GM06990 (cell line): ENCODE measurements at places on chromosomes 2 and 18.

DNA sequence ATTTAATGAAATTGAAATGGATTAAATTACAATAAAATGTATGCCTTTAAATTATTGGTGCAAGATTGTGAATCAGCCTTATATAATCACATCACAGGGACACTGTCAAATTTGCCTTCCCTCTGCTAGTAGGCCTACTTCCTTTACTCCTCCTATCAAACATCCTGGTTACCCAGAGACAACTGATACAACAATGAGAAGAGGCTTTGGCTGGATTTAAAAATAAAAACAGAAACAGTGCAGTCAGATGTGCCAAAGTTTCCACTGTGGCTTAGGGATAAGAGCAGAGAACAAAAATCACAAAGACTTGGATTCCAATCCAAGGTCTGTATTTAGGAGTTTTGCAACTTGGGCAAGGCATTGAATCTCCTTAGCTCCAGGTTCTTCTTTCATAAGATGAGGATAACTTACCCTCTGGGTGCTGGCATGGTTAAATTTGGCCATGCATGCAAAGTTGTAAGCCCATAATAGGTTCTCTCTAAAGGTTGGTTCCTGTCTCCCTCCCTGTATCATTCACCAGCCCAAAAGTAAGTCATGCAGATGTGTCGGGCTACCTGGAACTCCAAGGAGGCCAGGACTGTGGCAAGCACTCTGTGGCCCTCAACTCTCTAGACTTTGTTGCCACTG lies 99.3 kb upstream of the LRATD1 start:
- DNase-seq: no peak

DNA sequence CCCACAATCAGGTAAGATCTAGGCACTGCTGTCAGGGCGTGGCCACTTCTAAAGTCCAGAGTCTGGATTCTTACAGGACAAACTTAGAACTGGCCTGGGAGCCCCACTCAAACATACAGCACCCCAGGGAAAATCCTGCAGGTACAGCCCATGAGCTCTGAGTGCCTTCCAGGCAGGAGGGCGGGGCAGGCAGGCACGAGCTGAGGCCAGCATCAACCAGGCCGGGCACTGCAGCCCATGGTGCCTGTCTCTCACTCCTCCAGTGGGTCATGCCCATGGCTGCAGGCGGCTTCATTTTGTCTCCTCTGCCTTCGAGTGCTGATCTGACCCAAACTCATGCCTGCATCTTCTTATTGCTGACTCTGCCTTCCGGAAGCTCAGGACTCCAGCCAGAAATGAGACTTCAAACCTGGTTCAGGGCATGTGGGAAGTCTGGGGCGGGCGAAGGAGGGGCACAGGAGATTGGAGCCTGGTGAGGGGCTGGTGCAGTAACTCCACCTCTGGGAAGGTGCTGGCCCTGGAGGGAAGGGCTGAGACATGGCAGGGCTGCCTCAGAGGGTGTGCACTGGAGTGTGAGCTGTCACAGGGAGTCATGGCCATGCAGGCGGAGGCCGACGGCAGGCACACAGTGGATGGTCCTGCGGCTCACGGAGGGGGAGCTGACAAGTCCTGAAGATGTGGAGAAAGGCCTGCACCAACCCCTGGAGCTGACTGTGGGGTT lies 40.5 kb downstream of the HS6ST1 start:
- DNase-seq: no peak

- DNase-seq: no peak
Observed at GRCh38 chr2:128606837-128607236, 288.2 kb upstream of the HS6ST1 start.

GRCh38 chr18:25771796-25772195 lies 318.6 kb downstream of the SS18 start:
- DNase-seq: no peak

- no peak for DNase-seq
Observed at GRCh38 chr2:210086292-210086691, 83.9 kb downstream of the RPE start.

- no peak for DNase-seq
Observed at GRCh38 chr2:72084584-72084976, 63.1 kb downstream of the CYP26B1 start.

GRCh38 chr2:201842131-201842860 lies 36.0 kb downstream of the CDK15 start:
- DNase-seq: no peak

GRCh38 chr18:28559511-28559910 lies 382.6 kb upstream of the CDH2 start:
- DNase-seq: no peak

DNA sequence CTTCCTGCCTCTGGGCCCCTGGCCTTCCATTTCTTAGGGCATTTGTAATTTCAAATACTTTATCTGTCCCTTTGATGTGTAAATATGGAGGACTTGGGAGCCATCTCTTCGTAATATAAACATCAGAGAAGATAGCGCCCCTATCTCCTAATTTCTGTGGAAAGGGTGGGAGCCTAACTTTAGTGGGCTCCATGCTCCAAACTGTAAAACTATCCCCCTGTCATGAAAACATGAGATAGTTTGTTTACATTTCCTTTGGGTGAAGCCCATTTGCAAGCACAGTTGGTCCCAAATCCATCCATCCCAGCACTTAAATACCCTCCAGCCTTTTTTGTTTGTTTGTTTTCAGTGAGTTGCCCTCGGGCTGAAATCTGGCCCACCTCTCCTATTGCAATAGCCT lies 782.6 kb upstream of the FSHR start:
- no peak for DNase-seq

DNA sequence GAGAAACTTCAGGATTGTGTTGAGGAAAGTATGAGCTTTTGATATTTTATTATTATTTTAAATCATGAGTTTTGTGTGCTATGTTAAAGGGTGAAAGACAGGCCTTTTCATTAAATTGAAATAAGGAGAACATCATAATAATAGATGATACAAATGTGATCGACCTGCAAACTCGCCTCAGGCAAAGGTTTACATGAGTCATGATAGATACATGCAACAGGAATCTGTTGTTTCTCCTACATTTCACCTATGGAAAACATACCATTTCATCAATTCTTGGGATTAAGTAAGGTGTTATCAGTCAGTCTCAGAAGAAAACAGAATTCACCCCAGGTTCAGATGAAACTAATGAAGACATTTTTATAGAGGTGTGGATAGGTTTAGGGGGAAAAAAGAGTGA lies 1992.5 kb upstream of the PIK3C3 start:
- DNase-seq: no peak

DNA sequence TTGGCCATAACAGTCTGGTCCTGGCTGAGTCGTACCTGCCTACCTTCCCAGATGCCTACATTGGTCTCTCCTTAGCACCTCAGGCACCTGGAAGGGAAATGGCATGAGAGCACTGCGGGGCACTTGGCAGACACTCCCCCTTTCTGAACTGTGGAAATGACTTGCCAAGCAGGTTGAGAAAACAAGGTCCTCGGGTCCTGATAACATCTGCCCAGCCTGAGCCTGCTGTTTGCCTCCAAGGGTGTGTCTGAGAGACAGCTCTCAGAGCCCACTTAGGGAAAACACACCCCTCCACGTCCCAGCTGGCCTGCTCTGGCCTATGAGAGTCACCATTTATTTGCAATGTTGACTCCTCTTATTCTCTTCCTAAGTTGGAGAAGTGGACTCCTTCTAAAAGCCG lies 10.5 kb downstream of the FAM110C start:
- no peak for DNase-seq

DNA sequence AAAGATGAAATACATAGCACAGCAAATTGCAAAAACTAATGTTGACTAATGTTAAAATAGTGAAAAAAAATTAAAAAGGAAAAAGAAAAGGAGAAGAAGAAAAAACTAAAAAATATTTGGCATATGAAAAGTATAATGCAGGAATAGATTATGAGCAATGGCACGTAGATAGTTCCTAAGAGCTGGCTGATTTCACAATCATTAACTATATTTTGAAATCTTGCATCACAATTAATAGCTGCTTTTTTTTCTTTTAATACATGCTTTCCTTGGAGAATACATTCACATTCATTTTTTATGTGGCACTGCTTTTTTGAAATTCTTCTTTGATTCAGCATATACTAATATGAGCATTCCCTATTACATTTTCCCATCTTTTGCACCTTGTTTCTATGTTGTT lies 299.8 kb downstream of the DPP10 start:
- DNase-seq: no peak
